Pulmonary artery endothelial cell (primary cell): ENCODE measurements at places on chromosomes 16 and 17. TPM values are rescaled to one million over a fixed set of nuclear protein-coding genes. Genes with fewer than 3 reads are reported as not detected.

GRCh38 chr16:68319185-68319908, 8.5 kb downstream of the PRMT7 start:
- no peak for DNase-seq

DNA sequence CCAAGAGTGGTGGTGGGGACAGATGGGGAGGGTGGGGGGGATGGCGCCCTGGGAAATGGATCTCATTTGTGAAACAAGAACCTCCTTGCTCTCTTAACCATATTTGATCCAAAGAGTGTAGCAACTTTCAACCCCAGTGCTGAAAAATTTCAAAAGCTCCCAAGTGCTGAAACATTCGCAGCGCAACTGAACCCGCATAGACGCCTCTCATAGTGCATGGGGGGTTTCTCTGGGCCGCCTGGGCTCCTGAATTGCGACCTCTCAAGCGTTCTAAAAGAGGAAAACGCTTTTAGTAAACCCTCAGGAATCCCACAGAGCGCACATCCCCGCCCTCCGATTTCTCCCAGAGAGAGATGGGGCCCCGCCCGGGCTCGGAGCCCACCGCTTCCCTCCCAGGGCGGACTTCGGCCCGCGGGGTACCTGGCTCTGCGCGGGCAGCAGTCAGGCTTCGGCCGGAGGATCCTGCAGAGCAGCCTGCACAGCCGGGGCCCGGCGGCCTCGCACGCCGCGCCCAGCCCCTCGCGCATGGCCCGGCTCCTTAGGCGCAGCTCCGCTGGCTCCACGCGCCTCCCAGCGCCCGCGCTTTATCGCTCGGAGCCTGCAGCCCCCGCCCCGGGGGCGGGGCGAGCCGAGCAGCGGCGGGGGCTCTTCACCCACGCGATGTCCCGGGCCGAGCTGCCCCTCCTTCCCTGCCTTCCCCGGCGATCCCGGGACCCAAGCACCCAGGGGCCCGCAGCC, 7.0 kb downstream of the NOS2 start:
- no peak for DNase-seq

GRCh38 chr16:75761108-75761507, 34.8 kb upstream of the CPHXL start:
- no peak for DNase-seq

GRCh38 chr17:39688475-39688835, 598 bp upstream of the PGAP3 start:
- no peak for DNase-seq

GRCh38 chr16:2787406-2787805, at the start of gene PRSS33:
Gene PRSS33, minus strand, starts transcription at chr16:2787560. Its CDS starts 1,013 bp downstream, at chr16:2786547.
- no peak for DNase-seq

DNA sequence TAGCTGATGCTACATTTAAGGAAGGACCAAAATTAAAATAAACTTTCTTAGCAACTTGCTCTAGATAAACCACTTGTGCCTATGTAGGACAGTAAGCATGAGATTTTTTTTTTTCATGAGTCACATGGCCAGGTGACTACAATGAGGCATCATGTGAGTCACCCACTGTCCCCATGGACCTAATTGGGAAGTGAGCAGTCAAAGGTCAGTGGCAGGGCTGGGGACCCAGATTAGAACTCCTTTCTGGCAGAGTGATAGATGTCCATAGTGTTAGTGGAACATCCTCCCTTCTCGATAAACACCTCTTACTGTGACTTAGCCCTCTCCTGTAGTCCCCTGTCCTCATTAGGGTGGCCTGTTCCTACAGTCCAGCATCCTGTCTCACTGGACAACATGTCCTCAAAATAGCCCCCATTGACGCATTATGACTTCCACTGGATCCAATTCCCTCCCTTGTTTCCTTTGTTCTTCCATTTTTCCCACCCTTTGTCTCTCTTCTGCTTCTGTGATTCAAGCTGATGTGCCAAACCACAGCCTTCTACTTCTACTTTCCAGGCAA, 12.4 kb downstream of the ITGB3 start:
- no peak for DNase-seq

- no peak for DNase-seq
These were observed 2.1 kb downstream of the RGS9 start for GRCh38 chr17:65139101-65139764.

GRCh38 chr17:74449306-74449705, 17.1 kb upstream of the CD300A start:
- DNase-seq, result no peak

- no peak for DNase-seq
These were observed 488 bp downstream of the HOXB9 start for GRCh38 chr17:48625495-48626244.

DNA sequence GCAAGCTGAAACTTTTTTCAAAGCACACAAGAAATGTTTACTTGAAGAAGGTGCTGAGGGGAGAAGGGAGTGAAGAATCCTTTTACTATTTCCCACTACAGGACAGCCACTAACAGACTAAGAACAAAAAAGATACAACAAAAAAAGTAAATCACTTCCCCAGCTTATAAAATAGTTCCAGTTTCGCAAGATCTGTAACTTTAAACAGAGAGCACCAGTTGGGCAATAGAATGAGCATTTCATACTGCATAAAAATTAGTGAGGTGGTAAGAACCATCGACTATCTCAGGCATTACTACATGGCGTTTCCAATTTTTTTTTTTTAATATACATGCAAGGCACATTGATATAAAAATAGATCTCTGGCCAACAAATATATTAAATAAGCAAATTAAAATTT, 11.1 kb downstream of the CRYBA1 start:
- no peak for DNase-seq

GRCh38 chr17:78640700-78641099, 63.5 kb upstream of the DNAH17 start:
- no peak for DNase-seq

- no peak for DNase-seq
These were observed 19.0 kb upstream of the XYLT2 start for GRCh38 chr17:50326831-50327364.

DNA sequence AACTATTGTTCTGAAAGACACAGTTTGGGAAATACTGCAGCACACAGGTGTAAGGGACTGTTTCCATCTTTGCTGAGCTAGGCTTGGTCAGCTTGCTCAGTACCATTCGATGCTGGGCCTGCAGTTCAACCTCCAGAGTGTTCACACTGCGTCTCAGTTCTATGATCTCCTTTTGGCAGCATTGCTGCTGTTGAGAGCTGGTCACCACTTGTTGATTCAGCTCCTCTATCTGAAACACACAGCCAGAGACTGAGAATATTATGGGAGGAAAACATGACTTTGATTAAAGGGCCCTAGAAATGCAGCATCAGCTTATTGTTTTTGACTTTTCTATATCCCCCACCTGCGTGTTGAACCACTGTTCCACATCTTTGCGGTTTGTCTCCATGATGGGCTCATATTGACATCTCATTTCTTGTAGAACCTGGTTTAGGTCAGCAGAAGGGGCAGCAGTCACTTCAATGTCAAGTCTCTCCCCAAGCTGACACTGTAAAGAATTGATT, 4.6 kb downstream of the KRT39 start:
- no peak for DNase-seq

DNA sequence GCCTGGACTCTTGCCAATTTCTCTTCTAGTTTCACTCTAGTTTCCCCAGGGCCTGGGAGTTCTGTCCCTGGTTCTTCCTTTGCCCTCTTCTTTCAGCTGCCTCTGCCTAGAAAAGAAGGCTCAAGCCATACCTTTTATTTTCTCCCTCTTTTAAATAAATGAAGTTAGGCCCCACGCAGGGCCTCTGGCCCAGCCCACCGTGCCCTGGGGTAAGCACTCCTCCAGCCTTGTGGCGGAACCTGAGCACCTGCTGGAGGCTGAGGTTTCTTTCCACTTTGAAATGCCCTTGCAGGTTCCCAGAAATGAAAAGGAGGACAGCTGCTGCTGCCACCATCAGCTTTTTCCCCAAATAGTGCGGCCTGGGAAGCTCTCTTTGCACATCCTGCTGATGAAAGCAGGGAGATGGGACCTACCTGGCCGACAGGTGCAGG, 139.4 kb downstream of the CCDC182 start:
- DNase-seq, result no peak

GRCh38 chr17:29368161-29368560, 22.0 kb upstream of the TAOK1 start:
- no peak for DNase-seq

The RPL23 gene
- total RNA-seq, result 1,269 and 1,824 TPM in 2 replicates

GRCh38 chr16:48459167-48459566, 74.0 kb upstream of the SIAH1 start:
- DNase-seq, result no peak

The MT1F gene
- total RNA-seq, result 0.59 and 2.4 TPM in 2 replicates

DNA sequence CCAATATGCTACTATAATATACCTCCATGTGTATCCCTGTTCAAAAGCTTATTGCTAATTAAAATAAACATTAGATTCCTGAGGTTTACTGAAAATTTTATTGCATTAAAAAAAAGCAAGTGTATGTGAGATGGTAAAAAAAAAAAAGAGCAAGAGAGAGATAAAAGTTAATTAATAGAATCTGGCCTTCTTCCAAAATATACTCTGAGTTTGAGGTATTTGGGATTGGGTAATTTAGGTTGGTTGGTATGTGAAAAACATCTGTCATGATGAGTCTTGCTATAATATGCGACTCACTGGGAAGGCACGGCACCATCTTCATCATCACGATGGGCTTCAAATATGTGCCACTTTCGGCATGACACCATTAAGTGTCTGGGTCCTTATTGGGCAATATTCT, 711.1 kb upstream of the SOX9 start:
- DNase-seq, result no peak

GRCh38 chr16:63981639-63982038, 1140.2 kb downstream of the CDH11 start:
- no peak for DNase-seq

DNA sequence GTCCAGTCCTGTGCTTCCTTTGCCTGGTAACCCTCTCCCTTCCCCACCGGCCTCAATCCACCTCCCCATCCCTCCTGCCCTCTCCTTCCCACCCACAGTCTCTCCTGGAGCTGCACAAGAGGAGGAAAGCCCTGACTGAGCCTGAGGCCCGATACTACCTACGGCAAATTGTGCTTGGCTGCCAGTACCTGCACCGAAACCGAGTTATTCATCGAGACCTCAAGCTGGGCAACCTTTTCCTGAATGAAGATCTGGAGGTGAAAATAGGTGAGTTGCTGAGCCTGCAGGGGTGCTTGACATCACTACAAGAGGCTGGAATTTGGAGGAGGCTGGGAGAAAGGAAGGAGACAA, 1.3 kb downstream of the PLK1 start:
- no peak for DNase-seq

DNA sequence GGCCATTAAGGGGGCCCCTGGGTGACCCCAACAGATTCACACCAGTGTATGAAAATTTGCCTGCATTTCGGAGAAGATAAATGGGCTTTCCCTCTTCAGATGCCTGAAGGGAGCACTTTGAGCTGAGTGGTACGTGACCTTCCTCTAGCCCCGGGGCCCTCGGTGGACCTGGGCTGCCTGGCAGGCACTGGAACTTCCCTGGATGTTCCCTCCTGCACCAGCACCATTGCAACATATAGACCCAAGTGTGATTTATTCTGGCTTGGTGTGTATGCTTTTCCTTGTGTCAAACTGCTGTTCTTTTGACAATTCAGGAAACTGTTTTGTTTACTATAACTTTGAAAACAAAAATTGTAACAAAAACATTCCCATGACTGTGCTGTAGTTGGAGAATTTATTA, 93.8 kb downstream of the TNFRSF13B start:
- DNase-seq, result no peak

The MTSS2 gene
- 6.1 and 13.0 TPM in 2 replicates for total RNA-seq

The ANKRD40CL gene
- not detected in 2 replicates for total RNA-seq

The UMOD gene
- total RNA-seq, result not detected in 2 replicates

The BPTF gene
- total RNA-seq, result 23.7 and 51.2 TPM in 2 replicates

The HOXB9 gene
- total RNA-seq, result not detected in 2 replicates

DNA sequence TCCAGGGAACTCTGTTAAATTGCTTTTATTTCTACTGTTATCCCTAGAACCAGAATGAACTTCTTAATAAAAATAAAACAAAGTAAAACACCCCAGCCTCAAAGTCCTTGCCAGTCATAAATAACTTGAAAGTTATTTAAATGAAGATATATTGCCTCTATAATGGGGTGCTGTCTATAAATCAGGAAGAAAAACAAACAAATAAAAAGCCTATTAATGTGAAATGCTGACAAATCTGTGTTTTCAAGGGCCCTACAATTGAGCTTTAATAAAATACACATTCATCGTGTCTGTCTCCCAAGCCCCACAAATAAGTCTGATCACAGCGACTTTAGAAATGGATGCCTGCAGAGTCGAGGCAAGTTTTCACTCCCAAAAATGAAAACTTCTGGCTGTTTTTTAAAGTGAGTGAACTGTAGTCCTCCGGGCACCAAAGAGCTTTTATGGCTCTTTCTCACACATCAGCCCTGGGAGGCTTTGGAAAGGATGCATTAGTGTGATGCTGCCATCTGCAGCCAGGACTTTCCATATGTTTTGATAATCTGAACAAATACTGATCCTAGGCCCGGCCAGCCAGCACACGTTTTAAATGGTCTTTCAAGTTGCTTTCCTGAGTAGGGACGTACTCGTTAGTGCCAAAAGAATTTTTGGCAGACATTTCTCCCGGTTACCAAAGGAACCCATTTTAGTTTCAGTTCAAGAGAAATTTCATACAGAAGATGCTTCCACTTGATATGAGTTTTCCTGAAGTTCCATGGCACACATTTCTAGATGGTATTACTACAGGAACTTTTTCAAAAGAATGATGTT, 16.3 kb downstream of the NACA2 start:
- DNase-seq, result no peak

DNA sequence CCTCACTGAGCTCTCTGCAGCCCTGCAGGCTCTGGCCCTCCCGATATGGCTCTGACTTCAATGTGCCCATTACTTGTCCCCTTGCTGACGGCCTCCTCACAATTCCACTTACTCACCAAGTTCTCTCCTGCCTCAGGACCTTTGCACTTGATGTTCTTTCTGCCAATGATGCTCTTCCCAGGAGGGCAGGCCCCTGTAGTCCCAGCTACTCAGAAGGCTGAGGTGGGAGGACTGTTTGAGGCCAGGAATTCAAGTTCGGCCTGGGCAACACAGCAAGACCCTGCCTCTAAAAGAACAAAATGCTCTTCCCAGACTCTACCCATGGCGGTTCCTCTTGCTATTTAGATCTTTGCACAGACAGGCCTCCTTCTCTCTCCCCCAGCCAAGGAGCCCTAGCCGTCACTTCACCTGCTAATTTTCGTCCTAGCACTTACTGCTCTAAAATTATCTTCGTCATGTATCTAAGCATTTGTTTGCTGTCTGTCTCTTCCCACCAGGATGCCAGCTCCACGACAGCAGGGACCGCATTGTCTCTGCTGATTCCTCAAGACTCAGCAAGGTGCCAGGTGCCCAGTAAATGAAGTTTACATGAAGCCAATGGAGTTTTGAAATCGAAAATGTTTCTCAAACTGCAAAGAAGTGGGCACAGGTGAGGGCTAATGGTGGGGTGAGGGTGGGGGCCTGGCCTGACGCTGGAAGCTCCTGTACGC, 626 bp upstream of the RAI1 start:
- DNase-seq, result no peak

- DNase-seq, result no peak
These were observed 296.5 kb downstream of the SLC39A11 start for GRCh38 chr17:72795941-72796340.
